ENCODE measurements at places on chromosomes 2 and 18.
A peak's percentile ranks its signal among the peaks of the same experiment; 100 is the strongest.

DNA sequence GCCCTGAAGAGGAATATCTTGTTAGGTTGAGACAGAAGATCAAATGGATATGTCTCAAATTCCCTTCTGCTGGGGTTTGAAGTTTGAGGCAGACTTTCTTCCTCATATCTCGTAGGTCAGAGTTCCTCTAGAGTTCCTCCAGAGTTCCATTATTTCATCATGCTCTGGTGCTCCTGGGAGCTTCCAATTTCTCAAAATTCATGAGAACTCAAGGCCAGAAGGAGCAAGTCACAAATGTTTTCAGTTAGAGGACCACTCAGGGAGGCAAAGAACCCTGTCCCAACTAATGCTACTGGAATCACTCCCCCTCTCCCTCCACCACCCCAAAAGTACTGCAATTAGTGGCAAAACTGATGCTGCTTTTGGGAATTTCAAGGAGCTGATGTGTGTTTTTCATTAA is 115.7 kb upstream of the RBMS1 start:
- no peak for DNase-seq

DNA sequence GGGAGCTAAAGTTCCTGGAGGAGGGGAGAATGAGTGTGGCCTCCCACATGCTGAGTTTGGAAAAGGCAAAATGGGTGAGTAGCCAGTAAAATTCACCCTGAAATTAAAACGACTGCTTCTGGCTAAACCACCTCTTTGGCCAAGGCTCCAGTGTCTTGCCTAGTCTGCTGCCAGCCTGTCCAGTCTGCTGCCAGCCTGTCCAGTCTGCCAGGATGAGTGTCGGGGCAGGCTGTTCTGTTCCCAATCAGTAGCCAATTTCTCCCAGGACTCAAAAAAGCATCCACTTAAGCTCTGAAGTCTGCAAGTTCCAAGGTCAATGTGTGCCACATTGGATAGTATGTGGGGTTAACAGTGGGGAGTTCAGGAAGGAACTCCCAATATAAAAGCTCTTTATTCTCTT is 134.6 kb upstream of the KLHL29 start:
- no peak for DNase-seq

GRCh38 chr18:25248755-25249154 is 103.2 kb downstream of the ZNF521 start:
- no peak for DNase-seq

DNA sequence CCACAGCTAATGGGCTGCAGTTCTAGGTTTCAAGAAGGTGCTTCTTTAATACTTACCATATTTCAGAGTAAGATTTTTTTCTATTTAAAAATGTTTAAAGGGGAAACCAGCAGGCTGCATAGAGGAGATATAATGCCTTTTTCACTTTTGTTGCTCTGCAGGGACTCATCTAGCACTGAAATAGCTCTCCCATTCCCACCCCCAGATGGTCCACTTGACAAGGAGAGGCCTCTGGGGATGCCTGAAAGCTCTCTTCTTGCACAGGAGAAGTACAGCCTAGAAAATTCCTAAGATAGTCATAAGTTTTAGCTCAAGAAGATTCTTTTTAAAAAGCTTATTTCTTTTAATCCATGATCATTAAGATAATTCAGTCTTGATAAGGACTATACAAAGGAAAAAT is 126.4 kb downstream of the CDH2 start:
- DNase-seq = no peak

DNA sequence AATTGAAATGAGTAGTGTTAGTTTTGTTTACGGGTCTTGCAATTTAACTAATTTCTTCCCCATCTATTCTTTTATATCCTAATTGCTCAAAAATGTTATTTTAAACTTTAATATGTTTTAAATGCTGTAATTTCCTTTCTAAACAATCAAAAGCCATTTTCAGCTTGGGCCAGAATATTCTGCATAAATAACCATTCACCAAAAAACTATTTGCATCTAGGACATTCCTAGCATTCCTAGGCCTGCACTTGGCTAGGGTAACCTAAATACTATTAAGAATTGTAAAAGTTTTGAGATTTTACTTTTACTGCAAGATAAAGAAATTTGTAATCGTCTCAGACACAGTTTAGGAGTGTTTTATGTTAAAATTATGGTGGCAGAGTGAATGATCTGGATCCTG is 7.8 kb upstream of the ETAA1 start:
- no peak for DNase-seq

GRCh38 chr2:162490761-162491470 is 147.0 kb downstream of the GCA start:
- no peak for DNase-seq

GRCh38 chr18:45374878-45375630 is 240.2 kb upstream of the SLC14A2 start:
- no peak for DNase-seq

- no peak for DNase-seq
Measured at GRCh38 chr2:780002-780401, 102.8 kb upstream of the TMEM18 start.

DNA sequence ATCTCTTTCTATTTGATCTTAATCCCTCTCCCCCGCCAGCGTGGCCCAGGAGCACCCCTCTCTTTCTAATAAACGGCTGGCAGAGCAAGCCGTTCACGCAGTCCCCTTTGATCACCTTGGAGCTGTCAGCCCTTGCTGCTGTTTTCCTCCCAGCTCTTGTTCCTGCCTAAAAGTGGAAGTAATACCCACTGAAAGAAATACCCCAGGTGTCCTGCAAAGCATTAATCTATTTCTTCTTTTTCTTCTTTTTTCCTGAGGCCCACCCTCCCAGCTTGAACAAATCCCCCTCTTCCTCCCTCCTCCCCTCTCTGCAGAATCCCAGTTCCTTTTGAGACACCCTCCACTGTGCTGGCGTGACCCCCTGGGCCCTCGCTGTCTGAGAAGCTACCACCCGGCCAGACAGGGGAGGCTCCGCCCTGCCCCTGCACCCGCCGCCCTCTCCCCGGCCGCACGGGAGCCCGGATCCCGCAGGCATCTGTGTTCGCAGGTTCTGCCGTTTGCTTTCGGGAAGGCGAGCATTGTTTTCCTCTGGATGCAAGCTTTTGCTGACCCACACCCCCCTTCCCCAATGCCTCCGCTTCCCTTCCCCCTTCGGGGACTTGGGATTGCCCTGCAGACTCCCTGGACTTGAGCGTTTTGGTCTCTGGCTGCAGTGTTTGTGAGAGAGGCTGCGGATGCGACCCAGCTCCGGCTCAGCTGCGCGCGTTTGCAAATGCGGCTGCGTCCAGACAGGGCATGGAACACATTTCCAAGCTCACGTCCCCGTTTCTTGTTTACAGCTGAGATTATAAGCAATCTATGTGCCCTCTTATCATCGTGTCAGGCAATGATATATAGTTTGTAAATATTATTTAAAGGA is 631.5 kb downstream of the NYAP2 start:
- DNase-seq = peak; percentile 52

DNA sequence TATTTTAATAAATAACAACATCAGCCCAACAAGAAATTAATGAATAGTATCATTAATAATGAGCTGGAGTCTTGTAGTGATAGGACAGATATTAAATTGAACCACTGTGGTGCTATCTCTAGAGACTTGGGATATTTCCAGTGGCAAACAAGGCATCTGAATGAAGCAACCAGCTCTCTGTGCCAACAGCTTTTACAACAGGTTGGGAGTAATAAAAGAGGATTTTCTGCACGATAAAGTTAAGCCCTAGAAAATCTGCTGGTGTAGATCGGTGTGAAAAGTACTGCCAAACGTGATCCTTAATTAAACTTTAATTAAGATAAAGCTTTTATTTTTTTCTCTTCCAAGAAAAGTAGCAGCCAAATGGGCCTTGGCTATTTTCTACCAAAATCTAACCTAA is 385.5 kb downstream of the NR4A2 start:
- DNase-seq = no peak

- no peak for DNase-seq
Measured at GRCh38 chr18:73691118-73691517, 456.5 kb downstream of the FBXO15 start.

- peak; percentile 63 for DNase-seq
Measured at GRCh38 chr2:131093696-131094462, 619 bp upstream of the FAM168B start.

DNA sequence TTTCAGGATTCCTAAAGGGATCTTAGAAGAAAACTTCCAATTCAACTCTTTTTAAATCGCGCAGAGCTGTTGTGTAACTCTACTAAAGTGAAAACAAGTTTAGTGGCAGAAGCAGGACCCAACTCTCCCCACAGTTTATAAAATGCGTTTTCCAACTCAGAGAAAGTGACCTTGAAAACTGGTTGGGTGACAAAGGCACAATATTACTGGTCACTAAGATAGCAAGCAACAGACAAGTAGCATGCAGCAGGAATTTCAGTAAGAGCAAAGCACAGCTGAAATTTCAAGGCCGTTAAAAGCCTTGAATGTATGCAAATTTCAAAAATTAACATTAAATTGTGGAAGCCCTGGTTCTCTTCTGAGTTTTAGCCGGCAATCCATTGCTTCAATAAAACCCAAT is 66.9 kb downstream of the STK39 start:
- no peak for DNase-seq

GRCh38 chr2:15986068-15986560 is 45.8 kb downstream of the MYCN start:
- DNase-seq = no peak

DNA sequence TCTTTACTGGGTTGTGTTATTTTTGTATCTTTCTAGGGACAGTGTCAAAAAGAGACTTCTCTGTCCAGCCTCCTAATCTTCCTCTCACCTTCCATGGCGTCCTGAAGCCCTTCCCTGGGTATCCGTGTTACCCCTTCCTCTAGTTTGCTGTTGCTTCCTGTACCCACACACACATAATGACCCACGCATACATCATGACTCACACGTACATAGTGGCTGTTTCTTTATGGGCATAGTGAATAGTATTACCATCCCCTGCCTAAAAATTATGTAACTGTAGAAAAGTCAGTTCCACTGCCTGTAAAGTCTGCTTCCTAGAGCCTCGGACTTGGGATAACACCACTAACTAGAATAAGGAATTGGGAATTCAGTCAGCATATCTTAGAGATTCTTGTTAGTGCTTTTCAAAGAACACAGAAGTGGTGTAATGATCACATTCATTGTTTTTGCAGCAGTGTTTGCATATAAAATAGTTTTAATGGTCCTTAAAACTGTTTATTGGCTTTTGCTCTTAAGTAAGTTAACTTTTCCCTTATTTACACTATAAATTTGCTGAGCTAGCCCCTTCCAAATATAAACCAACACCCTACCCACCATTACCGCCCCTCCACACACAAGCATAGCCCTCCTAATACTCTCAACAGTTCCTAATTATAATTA is 308.4 kb upstream of the RAB12 start:
- DNase-seq = no peak

DNA sequence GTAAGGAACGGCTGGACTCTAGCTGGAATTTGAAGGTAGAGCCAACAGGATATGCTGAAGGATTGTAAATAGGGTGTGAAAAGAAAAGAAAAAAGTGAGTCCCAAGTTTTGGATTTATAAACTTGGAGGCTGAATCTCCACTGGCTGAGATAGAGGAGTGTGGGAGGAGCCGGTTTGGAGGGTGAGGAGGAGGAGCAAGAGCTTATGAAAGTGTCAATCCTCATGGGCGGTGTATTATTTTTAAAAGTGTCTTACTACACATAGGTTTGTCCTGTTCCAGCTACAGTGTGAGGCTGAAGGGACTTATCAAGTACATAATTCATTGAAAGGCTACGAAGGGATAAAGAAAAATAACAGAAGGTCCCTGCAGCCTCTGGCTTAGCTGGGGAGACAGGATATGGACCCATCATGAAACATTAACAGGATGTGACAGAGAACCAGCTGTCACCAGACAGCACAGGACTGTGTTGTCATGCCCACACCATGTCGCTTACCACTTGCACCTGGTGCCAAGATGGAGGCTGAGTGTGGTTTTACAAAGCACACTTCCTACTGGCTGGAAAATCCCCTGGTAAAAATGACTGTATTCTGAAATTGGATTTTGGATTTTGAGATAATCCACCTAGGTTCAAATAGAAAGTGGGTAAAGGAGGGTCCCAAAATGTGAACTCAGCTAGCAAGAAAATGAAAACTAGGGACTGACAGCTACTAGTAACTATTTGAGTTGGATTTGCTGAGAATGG is 2.5 kb upstream of the MREG start:
- no peak for DNase-seq

- DNase-seq = no peak
Measured at GRCh38 chr2:53913721-53914120, 54.0 kb upstream of the GPR75 start.

DNA sequence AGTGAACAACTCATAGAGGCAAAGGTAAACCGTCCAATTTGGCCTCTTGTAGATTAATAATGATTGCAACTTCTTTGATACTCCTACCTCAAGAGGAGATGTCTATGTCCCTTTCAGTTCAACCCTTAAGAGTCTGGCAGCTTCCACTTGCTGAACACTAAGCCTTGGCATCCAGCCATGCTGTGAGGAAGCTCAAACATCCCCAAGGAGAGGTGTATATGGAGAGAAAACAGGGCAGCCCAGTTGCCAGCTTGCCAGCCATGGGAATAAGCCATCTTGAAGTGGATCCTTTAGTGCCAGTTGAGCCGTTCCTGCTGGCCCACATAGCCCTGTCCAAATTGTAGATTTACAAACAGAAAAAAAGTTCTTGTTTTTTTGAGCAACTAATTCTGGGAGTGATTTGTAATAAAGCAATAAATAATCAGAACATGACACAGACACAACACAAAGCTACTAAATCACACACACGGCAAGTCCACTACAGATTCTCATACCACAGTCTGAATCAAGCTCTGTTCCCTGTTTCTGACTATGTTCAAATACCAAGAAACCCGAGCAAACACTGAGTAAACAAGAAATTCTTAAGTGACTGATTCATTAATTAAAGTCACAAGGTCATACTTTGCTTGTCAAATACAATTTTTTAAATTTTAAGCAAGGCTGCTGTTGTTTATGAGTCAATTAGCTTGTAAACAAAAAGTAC is 96.1 kb downstream of the PID1 start:
- no peak for DNase-seq

GRCh38 chr2:234450431-234451124 is 46.3 kb downstream of the ARL4C start:
- DNase-seq = no peak

- DNase-seq = no peak
Measured at GRCh38 chr2:102057502-102058292, 65.9 kb downstream of the IL1R2 start.

GRCh38 chr2:9327873-9328352 is 95.4 kb downstream of the ITGB1BP1 start:
- DNase-seq = no peak

Data from BE2C (cell line).